ENCODE measurements at places on chromosomes 6 and 20. TPM values are rescaled to one million over a fixed set of nuclear protein-coding genes. Genes with fewer than 3 reads are reported as not detected.

The C4A gene
- total RNA-seq: 1.5 TPM

The MLIP gene
- not detected for total RNA-seq

The CDSN gene
- not detected for total RNA-seq

The PDYN gene
- total RNA-seq: not detected

The COX4I2 gene
- not detected for total RNA-seq

The CRISP1 gene
- not detected for total RNA-seq

The CD24 gene
- 289 TPM for total RNA-seq

The USP49 gene
- total RNA-seq: 1.2 TPM

The TGM3 gene
- total RNA-seq: not detected

The GNMT gene
- 0.27 TPM for total RNA-seq

The NRN1 gene
- total RNA-seq: 1.0 TPM

The RFX6 gene
- total RNA-seq: not detected

The PABPC1L gene
- 17.2 TPM for total RNA-seq

The OPRM1 gene
- total RNA-seq: not detected

The ERVFRD-1 gene
- not detected for total RNA-seq

The CBLN4 gene
- not detected for total RNA-seq

The AKIRIN2 gene
- 33.5 TPM for total RNA-seq

The SLC35F1 gene
- not detected for total RNA-seq

The BYSL gene
- 41.2 TPM for total RNA-seq

The TRIM15 gene
- total RNA-seq: not detected

The CTAGE9 gene
- total RNA-seq: not detected

The CCN5 gene
- total RNA-seq: 40.4 TPM

The ASIP gene
- not detected for total RNA-seq

The PDE10A gene
- 27.5 TPM for total RNA-seq

The GNAS-AS1 gene
- total RNA-seq: not detected

The MUCL3 gene
- 0.08 TPM for total RNA-seq

The ZNF133 gene
- 11.8 TPM for total RNA-seq

The BAK1 gene
- 41.1 TPM for total RNA-seq

The C2 gene
- total RNA-seq: not detected

The FAM83C gene
- total RNA-seq: 0.08 TPM

The GTSF1L gene
- not detected for total RNA-seq

The BPIFB4 gene
- total RNA-seq: not detected

The HLA-DQB2 gene
- not detected for total RNA-seq

The GRM1 gene
- total RNA-seq: not detected

The LY6G6D gene
- not detected for total RNA-seq

The KIFC1 gene
- 49.0 TPM for total RNA-seq

The APOBEC2 gene
- not detected for total RNA-seq

The LTA gene
- total RNA-seq: not detected

All from A549 treated with ZK216348 at 1 μM for 4 hours (cell line).